Stomach (tissue), 19 donors: ENCODE measurements at places on chromosomes 3 and 15.

DNA sequence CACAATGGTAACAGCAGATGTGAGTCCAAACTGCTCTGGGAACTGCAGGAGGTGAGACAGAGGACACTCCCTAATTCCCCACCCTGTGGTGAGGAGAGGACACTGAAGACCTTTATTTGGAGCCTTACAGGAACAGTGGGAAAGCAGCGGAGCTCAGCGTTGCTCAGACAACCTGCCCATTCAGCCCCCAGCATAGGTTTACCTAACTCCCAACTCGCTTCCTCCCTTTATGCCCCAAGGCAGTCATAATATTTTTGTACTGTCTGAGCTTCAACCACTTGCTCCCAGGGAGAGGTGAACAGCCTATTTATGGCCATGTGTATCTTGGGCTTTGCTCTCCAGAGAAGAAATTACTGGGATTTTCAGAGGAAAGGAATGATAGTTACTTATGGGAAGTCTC is 34.1 kb downstream of the SHC4 start:
- DNase-seq = no peak

DNA sequence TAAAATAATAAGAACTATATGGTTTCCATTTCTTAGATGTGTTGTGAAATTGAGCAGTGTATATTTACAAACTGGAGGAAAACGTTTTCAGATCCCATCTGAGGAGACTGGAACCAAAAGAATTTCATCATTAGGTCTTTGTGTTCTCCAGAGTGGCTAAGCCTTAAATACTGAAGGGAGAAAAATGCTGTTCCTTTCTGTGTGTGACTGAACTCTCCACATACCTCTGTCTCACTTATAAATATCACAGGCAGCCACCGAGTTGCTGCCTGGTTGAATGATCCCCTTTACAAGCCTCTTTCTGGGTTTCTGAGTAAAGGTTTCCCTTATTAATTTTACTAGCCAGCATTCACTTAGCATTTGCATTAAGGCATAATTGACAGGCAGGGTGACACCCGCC is 913.9 kb upstream of the NR2F2 start:
- no peak for DNase-seq

DNA sequence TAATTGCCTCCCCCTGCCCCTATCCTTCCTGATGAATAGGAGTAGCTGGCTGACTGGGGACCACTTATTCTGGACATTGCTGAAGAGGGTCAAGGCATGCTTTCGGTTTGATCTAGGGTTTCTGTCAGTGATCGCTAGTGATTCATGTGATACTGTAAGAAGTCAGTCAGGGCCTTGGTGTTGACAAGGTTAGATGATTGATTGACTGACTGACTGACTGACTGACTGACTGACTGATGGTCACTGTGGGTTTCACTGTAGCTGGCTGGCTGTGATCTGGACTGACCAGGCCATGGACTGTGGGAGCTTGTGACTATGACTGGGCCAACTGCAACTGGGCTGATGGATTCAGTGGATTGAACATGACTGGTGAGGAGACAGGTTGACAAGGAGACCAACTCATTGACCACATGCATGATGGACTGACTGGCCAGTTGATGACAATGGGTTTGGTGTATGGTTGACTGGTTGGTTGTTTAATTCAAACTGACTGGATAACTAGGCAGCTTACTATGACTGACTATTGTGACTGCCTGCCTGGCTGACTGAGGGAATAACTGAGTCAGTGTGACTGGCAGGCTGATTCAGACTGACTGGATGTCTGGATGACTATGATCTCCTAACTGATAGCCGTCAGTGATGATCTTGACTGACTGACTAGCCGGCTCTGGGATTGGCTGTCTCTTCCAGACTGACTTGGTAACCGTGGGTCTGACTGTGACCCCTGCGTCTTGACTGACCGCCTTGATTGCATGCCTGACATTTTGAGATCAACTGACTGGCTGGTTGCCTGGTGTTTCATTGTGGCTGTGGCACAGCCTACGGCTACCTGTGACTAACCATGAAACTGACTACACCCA is 509.9 kb downstream of the SHQ1 start:
- DNase-seq = no peak

DNA sequence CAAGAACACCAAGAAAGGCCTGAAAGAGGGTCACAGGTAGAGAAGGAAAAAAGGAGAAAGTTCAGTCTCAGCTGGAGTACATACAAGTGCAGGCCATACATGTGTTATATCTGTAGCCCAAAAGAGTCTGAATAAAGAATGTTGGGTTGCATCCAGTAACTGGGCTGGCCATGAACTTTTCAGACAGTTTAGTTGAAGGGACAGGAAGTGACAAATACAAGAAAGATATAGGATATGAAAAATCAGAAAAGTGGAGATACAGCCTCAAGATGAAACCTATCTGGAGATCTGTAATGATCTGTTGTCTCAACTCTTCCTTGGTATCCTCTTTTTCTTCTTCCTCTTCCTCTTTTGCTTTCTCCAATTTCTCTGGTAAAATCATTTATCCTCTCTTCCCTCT is 671.7 kb downstream of the MECOM start:
- no peak for DNase-seq

DNA sequence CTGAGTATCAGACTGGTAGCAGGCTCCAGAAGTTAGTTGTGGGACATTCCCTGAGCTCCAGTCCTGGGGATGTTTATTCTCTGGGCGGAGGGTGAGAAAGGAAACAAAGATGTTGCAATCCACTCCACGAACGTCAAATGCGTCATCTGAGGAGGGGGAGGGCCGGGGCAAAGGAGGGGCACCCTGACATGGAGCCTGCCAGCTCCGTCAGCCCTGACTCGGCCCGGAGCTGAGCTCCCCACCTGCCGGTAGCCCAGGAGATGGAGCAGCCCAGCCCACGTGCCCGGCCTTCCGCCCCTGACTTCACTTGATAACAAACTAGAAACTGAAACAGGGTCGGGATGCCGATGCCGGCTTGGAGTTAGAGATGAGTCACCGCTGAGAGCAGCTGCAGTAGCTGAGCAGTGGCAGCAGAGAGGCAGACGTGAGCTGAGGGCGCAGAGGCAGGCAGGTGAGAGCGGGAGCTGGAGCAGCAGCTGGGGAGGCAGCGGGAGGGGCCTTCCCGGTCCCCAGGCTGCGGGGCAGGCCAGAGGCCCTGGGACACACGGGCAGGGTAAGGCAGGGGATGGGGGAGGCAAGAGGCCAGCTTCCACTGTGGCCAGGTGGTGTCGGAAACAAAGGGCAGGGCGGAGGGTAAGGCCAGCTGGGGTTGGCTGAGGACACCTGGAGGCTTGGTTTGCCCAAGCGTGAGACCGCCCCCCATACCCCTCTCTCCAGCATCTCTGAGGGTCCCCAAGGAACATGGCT is at the start of gene ISG20:
Gene ISG20, plus strand, starts transcription at position 391 of the 747 bp plus-strand sequence. Its CDS starts 351 bp downstream, at position 742.
- peak; percentile 97 for DNase-seq

- no peak for DNase-seq
Measured at GRCh38 chr15:48984021-48984710, 20.4 kb upstream of the SHC4 start.

- peak; percentile 63 for DNase-seq
Measured at GRCh38 chr3:138434875-138435772, 708 bp downstream of the ESYT3 start.

- no peak for DNase-seq
Measured at GRCh38 chr3:172033396-172033795, 6.0 kb upstream of the FNDC3B start.

- no peak for DNase-seq
Measured at GRCh38 chr3:175612487-175613196, 753.5 kb downstream of the NAALADL2 start.

GRCh38 chr3:122799322-122799721 is 4.5 kb downstream of the SLC49A4 start:
- no peak for DNase-seq

- peak; percentile 55 for DNase-seq
Measured at GRCh38 chr3:128004661-128005060, 47.6 kb upstream of the SEC61A1 start.

DNA sequence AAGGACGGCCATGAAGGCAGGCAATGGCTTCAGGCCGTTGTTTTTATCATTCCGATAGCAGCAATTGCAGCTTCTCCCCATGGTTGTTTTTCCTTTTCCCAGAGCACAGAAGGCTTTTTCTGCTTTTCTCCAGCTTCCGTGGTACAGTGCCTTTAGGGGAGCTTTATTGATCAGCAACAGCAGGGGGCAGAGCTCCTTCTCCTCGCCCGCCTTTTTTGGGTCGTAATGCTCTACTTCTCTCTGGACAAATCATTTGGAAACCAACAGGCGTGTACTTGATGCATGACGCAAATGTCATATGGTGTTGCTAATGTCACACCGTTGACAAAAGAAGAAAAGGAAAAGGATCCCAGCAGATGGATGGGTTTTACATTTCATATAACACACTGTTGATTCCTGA is 79.7 kb upstream of the SNRK start:
- no peak for DNase-seq

GRCh38 chr3:152452318-152452717 is 183.6 kb downstream of the MBNL1 start:
- no peak for DNase-seq

- no peak for DNase-seq
Measured at GRCh38 chr3:31957106-31957505, 24.0 kb downstream of the OSBPL10 start.

DNA sequence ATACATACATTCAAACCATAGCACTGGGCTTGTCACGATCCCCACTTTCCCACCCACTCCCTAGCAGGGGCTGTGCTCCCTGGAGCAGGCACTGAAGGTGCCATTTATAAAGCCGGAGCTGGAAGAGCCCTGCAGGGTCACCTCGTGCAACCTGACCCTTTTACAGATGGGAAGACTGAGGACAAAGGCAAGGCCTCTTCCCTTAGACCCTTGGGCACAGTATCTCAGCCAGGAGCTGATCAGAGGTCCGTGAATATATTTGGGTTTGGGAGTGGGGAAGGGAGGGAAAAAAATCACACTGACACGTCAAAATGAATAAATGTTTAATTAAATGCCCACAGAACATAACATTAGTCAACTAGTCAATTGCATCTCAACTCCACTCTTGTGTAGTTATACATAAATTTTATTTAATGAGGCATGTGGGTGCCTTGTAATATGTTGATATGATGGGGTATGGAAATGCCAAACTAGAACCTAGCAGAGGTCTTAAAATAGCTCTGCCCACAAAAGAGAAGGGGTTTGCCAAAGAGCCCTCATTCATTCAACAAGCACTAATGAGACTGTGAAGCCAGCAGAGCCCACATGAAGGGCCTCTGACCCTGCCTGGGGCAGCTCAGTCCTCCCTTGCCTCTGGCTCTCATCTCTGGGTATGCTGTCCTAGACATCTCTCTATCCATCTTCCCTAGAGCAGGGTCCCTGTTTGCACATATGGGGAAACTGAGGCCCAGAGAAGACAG is 119.4 kb downstream of the NUP210 start:
- no peak for DNase-seq

GRCh38 chr3:94158512-94158911 is 95.7 kb downstream of the NSUN3 start:
- no peak for DNase-seq

GRCh38 chr3:32814361-32814760 is 3.4 kb upstream of the TRIM71 start:
- no peak for DNase-seq

DNA sequence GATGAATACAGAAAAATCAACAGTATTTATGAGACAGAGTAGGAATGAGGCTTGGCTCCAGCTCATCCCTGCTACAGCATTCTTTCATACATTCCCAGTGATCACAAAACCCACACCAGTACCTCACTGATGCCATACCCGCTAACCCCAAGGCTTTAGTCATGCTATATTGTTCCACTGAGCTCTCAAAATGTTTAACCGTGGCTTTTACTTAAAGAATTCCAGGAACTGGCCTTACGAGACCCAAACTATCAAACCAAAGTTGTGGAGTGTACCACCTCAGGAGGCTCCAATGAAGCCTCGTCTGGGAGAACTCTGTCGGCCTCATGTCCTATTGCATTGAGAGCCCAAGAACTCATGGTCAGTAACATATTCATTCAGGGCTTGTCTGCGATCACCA is 278.9 kb downstream of the ULK4 start:
- no peak for DNase-seq

- DNase-seq = no peak
Measured at GRCh38 chr3:123695152-123695551, 110.3 kb upstream of the HACD2 start.

DNA sequence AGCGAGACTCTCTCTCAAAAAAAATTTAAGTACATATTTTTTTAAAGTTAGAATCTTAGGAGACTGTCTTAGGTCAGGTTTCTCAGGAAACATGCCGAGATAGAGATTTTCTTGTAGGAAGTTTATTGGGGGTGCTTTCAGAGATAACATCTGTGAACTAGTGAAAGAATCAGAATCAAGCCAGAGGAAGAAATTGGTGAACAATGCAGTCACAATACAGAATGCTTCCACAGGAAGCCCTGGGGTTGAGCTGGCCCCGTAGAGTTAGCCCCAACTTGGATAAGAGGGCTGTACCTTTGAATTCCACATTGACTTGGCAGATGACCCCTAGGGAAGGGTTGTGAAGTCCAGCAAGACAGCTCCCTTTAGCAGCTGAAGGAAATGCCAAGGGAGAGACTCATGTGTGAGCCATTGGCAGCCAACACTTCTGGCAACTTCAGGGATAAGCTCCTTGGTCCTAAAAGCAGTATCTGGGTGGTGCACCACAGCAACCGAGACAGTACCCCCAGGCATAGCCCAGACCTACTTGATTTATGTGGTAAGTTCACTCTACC is 7.1 kb upstream of the PLCB2 start:
- no peak for DNase-seq

DNA sequence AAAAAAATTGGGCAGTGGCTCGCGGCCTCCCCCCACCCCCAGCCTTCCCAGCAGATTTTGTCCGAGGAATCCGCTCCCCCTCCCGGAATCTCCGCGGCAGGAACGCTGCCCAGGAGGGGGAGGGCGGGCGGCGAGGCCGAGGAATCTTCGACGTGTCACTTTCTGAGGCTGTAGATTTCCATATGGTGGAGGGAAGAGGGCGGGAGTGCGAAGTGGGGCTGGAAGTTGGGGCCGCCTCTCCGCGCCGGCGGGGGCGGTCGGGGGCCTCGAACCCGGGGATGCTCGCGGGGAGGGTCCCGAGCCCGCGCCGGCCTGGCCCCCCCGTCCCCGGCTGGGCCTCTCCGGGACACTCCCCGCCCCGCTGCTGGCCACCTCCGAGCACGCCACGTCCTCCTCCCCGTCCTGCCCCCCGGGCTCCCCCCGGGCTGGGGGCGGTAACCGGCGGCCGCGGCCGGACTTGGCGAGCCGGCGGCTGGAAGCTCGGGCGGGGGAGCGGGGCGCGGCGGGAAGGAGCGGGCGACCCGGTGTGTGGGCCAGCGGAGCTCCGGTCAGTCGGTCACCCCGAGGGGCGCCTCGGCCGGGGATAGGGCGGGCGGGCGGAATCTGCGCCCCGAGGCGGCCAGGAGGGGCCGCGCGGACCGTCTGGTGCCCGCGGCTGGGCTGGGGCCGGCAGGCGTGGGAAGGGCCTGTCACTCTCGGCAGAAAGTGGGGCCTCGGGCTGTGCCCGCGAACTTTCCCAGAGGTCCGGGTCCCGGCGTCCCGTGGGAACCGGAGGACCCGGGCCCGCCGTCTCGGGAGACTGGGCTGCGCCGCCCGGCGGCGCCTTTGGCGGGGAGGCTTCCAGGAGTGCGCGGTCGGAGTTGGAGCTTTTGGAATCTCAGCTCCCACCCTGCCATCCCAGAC is 951 bp downstream of the FNDC3B start:
- peak; percentile 95 for DNase-seq
